ENCODE measurements at places on chromosomes 6 and 20.

DNA sequence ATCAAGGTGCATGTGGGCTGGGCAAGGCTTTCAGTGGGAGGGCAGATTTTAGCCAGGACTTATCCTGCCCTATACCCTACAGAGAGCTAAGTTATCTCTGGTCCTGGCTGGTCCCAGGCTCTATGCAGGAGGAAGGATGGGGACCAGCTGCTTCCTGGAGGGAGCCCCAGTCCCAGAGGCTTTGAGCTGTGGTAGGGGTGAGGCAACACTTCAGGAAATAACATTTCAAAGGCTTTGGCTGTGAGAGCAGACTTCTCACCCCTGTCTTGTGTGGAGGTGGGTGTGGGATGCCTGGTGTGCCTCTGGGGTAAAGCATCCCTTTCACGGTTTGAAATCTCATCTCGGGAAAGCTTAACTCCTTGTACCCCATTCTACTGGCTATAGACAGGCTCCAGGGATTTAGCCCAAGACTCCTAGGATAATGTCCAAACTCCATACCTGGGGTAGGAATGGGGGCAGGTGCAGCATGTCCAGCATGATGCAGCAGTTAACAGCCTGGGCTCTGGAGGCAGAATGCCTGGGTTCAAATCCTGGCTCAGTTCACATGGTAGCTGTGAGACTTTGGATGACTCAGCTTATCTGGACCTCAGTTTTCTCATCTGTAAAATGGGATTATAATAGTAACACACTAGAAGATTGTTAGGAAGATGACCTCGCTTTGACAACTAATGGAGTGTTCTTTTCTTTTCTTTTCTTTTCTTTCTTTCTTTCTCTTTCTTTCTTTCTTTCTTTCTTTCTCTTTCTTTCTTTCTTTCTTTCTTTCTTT, 27.5 kb upstream of the SIRPA start:
- DNase-seq = no peak

DNA sequence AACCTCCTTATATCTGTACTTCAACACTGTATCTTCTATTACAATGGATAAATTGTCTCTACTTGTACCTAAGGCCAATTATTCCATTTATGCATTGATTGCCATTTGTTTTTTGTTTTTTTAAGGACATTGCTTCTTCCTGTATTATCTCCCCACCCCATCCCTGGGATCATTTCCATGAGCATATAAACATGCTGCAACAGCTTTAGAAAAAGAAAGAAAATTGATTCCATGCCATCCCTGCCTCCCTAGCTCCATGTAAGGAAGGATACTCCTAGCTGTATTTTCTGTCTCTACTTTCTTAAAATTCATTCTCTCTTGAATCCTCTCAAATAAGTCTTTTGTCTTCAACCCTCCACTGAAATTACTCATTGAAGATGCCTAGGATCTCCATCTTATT, 101.8 kb upstream of the SIM1 start:
- no peak for DNase-seq

- DNase-seq = no peak
These were observed 115.5 kb downstream of the DOK5 start for GRCh38 chr20:54590856-54591255.

DNA sequence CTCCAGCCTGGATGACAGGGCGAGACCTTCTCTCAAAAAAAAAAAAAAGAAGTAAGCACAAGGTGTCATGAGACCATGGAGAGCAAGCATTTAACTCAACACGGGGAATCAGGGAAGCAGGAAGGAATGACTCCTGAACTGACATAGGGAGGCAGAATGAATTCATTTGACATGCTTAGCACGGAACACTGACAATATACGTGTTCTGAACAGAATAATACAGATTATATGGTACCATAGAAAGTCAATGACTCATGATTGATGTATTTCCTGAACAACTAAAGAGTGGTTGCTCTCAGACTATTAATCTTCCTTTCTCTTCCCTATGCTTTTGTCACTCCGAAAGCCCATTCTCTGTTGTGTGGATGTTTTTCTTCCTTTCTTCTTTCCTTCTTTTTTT, 20.7 kb upstream of the ASIP start:
- DNase-seq = no peak

DNA sequence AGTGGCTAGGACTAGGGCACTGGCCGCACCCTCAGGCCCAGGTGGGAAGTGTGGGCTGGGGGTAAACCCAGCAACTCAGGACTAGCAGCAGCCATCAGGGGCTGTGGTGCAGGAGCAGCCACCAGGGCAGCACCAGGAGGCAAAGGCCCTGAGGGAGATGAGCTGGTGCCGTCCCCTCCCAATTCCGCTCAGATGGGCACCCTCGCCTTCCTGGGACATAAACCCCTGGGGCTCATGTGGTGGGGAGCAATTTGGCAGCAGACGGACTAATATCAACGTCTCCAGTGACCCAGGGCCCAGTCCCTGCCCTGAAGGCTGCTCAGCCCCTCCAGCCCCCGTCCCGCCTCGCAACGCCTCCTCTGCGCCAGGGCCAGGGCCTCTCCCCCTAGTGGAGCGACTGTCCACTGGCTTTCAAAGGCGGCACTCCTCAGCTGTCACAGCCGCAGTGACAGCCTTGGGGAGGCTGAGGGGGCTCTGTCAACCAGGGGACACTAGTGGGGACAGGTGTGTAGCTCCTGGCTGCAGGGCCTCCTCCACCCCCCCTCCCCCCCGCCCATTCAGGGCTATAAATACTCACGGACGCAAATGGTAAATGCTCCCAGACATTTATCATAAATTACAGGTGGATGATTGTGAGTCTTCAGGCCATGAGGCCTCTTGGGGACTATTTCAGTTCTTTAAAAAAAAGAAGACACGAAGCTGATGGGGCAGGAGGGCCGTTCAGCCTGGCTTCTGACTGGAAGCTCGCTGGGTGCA, 349.9 kb downstream of the ZFAND3 start:
- DNase-seq = no peak

DNA sequence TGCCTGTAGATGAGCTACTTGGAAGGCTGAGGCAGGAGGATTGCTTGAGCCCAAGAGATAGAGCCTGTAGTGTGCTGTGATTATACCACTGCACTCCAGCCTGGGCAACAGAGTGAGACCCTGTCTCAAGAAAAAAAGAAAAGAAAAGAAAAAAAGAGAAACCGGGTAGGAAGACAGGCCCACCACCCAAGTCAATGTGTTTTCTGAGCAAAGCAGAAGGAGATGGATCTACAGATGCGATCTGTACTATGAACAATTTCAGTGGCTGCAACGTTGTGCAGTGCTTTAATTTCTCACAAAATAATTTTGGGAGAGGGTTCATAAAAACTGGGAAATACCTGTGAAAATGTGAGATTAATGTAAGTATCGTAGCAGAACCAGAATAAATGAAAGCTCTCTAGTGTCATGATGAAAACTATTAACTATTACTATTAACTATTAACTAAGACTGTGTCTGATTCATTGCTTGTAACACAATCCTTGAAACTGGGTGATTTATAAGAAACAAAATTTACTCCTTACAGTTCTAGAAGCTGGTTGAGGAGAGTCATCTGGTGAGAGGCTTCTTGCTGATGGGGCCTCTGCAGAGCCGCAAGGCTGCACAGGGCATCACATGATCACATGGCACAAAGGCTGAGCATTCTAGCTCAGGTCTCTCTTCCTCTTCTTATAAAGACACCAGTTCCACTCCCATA, 233.1 kb upstream of the ZNF217 start:
- no peak for DNase-seq

DNA sequence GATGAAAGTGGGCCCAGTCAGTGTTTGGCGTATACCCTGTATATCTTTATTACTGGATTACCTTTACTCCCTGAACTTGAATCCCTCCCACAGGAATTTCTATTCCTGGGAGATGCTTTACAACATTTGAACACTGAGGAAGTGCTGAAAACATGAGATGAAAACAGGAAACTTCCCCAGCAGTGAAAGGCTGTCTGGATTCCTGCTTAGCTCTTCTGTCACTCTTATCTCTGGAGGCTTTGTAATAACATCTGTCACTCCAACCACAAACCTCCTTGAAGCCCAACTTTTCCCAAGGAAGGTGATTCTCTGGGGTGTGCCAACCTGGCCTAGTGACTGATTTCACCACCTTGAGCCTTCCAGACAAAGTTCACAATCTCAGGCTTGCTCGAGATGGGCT, 264.5 kb upstream of the BMP2 start:
- no peak for DNase-seq

DNA sequence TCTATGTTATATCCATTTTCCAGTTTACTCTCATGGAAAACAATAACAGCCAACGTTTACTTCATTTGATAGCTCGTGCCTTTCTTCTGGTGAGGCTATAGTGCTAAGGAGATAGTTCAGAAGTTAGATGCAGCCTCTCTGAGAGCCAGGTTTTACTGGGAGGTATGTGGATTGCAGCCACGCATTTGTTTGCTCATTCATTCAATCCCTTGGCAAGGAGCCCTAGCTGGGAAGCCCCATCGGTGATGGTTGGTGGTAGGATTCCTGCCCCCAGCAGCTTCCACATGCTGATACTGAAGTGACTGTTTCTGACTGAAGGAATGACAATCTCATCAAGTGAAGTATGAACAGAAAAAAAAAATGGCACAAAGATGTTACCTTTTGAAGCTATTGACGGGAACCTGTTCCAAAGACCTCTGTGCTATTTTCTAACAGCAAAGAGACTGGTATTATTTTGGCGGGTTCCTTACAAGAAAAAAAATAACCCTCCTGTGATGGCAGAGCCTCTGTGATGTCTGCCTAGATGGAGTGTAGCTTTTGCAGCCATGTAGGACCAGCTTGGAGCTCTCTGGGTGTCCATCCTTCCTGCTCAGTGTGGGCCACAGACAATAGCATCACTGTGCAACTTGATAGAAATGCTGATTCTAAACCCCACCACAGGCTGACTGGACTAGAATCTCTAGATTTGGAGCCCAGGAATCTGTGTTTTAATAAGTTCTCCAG, 30.6 kb downstream of the SNAP25 start:
- no peak for DNase-seq

GRCh38 chr6:24451581-24452388, 37.6 kb downstream of the GPLD1 start:
- DNase-seq = no peak

DNA sequence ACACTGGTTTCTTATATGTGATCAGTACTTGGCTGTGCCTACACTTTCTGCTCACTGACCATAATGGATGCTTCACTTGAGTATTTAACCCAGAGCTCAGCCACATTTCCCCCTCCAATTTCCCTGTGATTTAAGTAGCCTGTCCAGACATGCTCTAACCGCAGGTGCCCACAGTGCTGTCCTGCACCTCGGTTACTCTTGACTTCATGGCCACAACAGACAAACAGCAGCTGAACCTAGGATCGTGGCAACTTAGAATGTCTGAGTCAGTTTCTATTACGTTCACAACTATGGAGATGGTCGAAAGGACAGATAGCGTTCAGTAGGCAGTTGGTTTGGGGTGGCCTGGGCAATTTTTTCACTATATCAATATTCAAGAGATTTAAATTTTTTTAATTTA, 306.9 kb upstream of the SGK1 start:
- DNase-seq = no peak

- no peak for DNase-seq
These were observed 551.2 kb downstream of the QKI start for GRCh38 chr6:163965426-163966348.

GRCh38 chr6:21085211-21085610, 508.3 kb upstream of the SOX4 start:
- no peak for DNase-seq

- no peak for DNase-seq
These were observed 188.2 kb upstream of the ASCC3 start for GRCh38 chr6:101069191-101069795.

DNA sequence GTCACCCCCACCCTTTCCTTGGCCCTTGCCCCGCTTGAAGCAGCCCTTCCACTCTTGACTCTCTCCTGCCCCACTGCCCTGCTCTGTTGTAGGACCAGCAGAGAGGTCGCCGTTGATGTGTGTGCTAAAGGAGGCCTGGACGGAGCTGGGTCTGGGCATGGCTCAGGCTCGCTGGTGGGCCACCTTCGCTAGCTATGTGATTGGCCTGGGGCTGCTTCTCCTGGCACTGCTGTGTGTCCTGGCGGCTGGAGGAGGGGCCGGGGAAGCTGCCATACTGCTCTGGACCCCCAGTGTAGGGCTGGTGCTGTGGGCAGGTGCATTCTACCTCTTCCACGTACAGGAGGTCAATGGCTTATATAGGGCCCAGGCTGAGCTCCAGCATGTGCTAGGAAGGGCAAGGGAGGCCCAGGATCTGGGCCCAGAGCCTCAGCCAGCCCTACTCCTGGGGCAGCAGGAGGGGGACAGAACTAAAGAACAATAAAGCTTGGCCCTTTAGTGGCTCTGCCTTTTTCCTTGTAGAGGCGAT, 3.0 kb downstream of the SMPD2 start:
- DNase-seq = no peak

GRCh38 chr20:18254615-18255014, 33.7 kb upstream of the ZNF133 start:
- DNase-seq = no peak

DNA sequence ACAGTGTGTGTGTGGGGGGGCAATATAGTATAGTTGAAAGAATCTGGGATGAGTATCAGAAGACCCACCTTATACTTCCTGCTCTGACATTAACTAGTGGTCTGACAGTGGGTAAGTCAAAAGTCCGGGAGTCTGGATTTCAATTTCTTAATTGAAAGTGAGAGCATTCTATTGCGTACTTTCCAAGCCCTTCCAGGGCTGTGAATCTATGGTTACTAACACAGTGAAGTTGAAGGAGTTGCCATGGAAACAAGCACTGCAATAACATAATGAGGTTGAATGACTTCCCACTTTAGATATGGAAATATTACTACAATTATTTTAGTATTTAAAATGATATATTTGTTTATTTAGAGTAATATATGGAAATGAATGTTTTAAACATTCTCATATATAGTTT, 80.2 kb downstream of the MLIP start:
- DNase-seq = no peak

DNA sequence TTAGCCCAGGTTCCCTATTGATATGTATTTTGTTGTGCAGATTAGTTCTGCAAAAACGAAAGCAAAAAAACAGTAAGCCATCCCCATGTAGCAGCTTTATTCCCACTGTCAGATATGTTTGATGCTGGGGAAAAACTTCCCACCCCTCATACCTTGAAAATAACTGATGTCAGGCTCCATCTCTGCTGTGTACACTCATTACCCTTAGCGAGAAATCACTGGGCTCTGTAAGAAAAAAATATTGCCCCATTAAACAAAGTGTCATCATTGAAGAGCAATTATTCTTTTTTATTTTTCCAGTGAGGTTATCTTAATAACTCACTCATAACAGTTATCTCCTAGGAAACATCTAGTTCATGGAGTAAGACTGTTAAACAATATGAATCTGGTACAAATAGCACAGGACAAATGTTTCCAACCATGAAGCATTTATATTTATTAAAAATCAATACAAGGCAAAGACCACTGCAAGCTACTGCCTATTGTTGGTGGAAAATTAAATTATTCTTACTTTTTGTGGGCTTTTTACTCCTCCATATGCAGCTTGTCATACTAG, 268.8 kb downstream of the LMBRD1 start:
- no peak for DNase-seq

GRCh38 chr20:35908007-35908406, 46.3 kb downstream of the SCAND1 start:
- no peak for DNase-seq

DNA sequence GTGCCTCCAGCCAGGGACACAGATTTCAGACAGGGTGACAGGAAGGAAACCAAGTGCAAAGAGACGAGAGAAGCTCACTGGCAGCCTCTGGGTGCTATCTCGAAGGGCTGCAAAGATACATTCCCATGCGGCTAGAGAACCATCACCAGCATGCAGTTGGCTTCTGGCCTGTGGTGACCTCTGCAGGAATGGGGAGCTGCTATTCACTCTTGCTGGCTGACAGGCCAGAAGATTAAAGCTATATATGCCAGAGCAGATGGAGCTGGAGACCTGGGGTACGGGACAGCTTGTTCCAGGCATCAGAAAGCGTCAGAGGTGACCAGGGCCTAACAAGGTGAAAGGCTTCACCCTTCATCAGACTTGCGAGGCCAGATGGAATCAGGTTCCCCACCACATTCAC, 20.0 kb downstream of the MAP1LC3A start:
- no peak for DNase-seq

All from transverse colon (tissue), 4 donors.